WERI-Rb-1 (cell line): ENCODE measurements at places on chromosomes 11 and 22.

GRCh38 chr11:117217141-117218084 is 14.5 kb downstream of the PCSK7 start:
- DNase-seq, result no peak

GRCh38 chr11:130918081-130918480 is 1.8 kb upstream of the SNX19 start:
- no peak for DNase-seq

DNA sequence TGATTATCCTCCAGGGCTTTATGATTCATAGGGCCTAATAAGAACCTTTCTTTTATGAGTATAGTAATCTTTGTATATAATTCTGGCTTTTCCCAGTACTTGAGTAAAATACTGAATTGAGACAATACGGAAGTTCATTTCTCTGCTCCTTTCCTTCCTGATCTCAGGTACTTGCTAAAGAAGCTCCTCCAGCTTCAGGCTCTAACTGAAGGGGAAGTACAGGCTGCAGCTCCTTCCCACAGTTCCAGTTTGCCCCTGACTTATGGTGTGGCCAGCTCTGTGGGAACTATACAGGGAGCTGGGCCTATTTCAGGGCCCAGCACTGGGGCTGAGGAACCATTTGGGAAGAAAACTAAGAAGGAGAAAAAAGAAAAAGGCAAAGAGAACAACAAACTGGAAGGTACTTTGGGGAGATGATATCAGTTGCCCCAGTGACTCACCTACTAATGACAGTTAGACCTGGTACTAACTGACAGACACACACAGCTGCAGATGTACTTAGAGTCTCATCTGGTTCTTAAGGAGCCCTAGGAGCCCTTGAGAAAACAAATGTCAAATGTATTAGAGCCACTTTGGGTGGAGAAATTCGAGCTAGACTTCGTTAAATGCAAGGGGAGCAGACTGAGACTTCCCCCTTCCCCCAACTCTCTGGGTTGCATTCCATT is 3.0 kb downstream of the TBRG1 start:
- no peak for DNase-seq

DNA sequence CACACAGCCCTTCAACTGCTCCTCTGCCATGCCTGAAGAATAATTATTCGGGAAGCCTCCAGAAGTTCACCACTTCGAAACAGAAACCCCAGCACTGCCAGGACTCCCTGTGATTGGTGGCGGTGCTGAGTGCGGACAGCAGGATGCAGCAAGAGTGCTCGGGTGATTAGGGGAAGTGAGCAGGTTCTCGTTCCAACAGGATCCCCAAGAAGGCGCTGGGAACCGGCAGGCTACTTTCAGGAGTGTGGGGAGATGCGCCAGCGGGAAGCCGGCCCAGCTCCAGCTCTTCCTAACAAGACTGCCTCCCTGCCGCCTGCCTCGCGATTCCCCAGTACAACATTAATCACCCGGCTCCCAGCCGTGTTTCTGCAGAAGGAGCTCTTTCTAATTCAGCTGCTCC is 630.2 kb downstream of the BRD1 start:
- DNase-seq, result no peak

- DNase-seq, result peak; percentile 40
Measured at GRCh38 chr11:83070731-83071566, 748 bp downstream of the RAB30 start.

- no peak for DNase-seq
Measured at GRCh38 chr11:128711136-128711535, 17.3 kb downstream of the FLI1 start.

DNA sequence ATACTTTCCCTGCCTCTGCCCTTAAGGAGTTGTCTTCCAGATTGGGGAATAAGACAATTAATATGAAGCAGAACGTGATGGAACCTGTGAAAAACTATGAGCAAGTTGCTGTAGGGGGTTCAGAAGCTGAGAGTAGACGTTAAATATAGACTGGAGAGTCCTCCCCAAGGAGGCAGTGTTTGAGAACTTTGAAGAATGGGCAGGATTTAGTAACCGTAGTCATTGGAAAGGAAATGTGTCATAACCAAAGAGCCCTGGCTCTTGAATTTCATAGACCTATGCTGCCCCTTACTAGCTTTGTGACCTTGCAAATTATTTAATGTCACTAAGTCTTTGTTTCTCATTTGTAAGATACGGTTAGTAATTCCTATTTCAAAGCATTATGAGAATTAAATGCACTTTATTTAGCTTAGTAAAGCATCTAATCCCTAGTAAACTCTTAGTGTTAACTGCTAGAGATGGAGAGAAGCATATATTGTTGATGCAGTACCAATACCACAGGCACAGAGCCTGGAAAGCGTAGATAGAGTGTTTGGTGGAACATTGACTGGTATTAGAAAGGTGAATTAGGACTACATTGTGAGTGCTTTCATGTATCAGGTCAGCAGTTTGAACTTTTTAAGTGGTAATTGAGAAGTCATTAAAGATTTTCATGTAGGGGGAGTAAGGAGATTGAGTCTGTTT is 54.1 kb downstream of the MCAM start:
- DNase-seq, result no peak

GRCh38 chr11:30586251-30587144 is at the start of gene MPPED2:
MPPED2 (minus strand) TSS chr11:30586353; CDS start chr11:30580373, 5,980 bp downstream.
- peak; percentile 81 for DNase-seq

- peak; percentile 55 for DNase-seq
Measured at GRCh38 chr11:113376156-113376555, 11.4 kb upstream of the ANKK1 start.

DNA sequence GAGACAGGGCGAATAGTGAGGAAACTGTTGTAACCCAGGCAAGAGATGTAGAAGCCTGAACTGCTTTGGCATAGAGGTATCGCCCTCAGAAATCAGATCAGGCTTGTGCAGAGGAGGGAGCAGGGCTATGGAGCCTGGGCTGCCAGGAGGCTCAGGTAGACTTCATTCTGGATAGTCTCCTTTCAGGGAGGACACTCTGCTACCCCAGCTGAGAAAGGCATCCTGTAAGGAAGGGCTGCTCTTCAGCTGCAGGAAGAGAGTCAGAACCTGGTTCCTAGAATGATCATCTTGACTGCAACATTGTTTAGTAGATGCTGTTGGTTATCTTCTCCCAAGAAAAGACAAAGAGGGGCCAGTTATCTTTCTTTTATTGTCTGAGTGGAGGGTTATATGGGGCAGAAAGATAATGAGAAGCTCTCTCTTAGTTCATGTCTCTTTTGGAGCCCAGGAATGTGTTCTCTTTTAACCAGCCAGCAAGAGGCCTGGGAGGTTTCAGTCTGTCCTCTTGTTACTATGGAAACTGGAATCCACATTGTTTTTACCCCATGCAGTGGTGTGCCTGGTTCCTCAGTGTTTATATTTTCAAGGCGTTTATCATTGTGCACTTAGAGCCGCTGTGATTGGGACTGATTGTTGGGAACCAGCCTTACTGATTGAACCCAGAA is 95.7 kb downstream of the STIM1 start:
- DNase-seq, result no peak

GRCh38 chr22:27880778-27881394 is 38.2 kb downstream of the PITPNB start:
- DNase-seq, result peak; percentile 32

DNA sequence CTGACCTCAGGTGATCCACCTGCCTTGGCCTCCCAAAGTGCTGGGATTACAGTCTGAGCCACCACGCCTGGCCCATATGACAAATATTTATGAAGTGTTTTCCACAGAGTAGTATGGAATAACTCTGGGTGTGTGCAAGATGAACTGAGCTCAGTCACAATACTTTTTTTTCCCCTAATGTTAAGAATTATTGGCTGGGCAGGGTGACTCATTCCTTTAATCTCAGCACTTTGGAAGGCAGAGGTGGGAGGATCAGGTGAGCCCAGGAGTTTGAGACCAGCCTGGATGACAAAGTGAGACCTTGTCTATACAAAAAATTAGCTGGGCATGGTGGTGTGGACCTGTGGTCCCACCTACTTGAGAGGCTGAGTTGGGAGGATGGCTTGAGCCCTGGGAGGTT is 6.4 kb downstream of the PTPRJ start:
- no peak for DNase-seq

- peak; percentile 24 for DNase-seq
Measured at GRCh38 chr11:96486890-96487611, 97.2 kb downstream of the JRKL start.

DNA sequence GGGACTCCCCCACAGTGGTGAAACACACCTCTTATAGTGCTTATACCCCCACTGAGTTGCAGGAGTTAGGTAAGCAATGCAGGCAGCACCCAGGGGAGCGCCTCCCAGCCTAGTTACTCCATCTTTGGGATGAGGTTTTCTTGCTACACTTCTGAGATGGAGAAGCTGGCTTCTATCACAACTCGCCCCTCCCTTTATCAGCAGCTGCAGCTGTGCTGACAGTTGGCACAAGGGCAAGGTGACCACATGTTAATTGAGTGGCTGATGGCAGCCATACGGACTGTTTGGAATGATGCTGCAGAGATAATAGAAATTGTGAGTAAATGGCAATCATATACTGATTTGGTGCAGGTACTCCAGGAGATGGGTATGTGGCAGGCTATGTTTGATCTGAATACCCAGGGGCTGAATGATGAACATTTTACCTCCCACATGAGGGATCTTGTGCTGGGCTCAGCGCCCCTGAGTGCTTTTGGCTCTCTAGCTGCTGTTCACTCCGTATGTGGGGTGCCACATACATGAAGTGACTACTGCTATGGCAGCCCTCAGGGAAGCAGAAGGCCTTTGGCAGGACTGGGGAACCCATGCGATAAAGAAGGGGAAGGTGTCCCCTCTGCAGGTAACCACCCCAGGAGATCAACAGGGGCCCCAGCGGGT is 29.2 kb upstream of the KCNA4 start:
- DNase-seq, result no peak

DNA sequence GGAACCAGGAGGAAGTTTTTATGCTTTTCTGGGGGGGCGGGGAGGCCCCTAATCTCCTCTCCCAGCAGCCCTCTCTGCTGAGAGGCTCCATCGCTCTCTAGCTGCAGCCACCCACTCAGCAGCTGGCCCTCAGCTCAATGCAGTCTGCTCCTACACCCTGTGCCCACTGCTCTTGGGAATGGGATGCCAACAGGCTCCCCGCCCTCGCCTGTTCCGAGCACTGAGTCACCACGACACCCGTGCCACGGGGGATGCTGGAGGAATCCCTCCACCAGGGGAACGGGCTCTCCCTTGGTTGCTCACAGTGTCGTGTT is 23.5 kb upstream of the SUSD2 start:
- peak; percentile 63 for DNase-seq

DNA sequence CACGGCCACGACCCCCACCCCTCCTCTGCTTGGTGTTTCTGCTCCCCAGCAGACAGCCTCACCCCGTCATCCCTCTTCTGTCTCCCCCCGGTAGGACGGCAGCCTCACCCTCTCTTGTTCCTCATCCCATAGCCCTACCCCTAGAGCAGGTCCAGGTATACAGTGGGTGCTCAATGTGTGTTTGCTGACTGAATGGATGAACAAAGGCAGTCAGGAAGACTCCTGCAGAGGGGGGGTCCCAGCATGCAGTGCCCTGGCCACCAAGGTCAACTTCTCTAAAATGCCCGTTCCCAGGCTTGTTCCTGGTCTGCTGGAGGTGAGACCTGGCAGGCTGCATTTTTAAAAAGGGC is 34.7 kb upstream of the FADD start:
- DNase-seq, result no peak

GRCh38 chr22:39773976-39774539 is 119.5 kb downstream of the ENTHD1 start:
- no peak for DNase-seq

- DNase-seq, result no peak
Measured at GRCh38 chr11:31786996-31787685, 24.0 kb downstream of the PAX6 start.

GRCh38 chr22:36224245-36224644 is 15.1 kb downstream of the APOL2 start:
- DNase-seq, result no peak

GRCh38 chr11:96329419-96329818 is 13.6 kb downstream of the MAML2 start:
- no peak for DNase-seq

DNA sequence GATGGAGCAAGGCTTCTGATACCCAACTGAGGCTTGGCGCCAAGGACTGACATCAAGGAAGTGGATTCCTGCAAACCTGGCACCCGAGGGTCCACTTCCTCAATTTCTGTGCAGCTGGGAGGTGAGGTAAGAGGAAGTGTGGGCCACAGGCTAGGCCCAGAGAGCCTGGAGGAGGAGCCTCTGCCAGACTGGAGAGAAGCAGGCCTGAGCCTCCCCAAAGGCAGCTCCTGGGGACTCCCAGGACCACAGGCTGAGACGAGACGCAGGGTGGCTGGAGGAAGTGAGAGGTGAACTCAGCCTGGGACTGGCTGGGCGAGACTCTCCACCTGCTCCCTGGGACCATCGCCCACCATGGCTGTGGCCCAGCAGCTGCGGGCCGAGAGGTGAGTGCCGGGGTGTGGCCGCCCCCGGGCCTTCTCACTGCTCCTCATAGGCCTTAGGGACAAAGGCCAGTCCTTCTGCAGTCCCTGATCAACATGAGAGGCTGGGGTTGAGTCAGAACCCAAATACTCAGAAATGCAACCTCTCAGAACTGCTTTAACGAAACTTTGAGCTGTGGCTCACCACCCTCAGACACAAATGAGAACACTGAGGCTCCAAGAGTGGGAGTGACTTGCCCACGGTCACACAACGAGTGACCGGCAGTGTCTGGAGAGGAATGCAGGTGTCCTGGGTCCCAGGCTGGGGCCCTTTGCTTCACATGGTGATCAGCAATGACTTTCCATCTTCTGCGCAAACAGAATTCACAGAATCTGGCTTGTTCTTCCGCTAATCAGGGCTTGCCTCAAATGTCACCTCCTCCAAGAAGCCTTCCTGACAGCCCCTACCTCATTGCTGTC is at the start of gene NCF4:
NCF4 (plus strand) TSS at position 186 of the 839 bp plus-strand sequence; CDS start at position 352, 166 bp downstream.
- no peak for DNase-seq

GRCh38 chr11:68206211-68206610 is 6.9 kb downstream of the KMT5B start:
- no peak for DNase-seq

DNA sequence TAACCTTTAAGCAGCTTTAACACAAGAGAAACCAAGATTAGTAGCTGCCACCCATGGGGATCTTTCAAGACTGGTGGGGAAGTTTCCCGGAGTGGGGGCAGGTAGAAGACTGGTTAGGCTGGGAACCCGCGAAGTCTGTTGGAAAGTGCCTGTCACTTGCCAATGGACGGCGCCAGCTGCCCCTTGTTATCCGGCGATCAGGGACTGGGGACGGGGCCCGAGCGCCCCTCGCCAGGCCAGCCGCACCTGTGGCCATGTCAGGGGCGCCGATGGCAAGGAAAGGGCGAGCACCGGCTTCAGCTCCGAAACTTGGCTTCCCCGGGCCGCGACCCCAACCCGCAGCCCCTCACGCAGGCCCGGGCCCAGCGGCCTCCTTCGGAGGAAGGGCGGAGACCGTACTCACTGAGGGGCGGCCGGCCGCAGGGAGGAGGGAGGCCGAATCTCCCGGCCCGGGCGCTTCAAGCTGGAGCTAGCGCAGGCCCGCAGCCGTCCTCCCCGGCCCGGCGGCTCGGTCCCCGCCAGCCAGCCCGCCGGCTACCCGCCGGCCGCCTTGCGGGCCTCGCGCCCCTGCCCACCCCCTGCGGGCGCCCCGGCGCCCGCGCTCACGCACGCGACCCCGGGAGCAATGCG is 539 bp downstream of the EIF4ENIF1 start:
- DNase-seq, result peak; percentile 53
